ENCODE measurements at places on chromosomes 2 and 18.

DNA sequence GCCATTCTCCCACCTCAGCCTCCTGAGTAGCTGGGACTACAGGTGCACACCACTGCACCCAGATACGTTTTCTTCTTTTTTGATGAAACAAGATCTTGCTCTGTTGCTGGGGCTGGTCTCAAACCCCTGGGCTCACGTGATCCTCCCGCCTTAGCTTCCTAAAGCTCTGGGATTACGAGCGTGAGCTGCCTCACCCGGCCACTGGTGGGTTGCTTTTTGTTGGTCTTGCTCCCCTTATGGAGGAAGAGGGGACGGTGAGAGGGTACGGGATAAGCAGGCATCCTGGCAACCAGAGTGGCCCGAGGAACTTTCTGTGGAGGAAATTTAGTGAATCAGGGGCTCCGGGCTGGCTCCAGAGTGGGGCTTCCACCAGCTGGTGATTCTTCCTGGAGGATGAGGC is 222.3 kb downstream of the HDAC4 start:
- no peak for DNase-seq

- DNase-seq, result peak; percentile 53
These were observed 302 bp downstream of the TXNL4A start for GRCh38 chr18:79988071-79988450.

DNA sequence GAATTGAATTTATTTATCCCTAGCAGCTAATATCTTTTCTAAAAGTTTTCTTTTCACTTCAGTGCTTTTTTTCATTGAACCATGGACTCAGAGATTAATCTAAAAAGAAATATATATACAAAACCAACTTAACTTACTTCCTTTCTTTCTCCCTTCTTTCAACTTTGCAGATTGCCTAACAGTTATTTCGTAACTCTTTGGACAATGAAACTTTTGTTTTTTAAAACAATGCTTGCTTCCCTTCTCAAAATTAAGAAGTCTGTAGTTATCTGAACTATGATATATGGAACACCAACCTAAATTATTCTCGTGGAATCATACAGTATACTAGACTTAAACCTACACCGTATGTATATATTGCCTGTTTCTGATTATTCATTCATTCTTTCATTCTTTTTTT is 62.9 kb downstream of the MIB1 start:
- DNase-seq, result no peak

DNA sequence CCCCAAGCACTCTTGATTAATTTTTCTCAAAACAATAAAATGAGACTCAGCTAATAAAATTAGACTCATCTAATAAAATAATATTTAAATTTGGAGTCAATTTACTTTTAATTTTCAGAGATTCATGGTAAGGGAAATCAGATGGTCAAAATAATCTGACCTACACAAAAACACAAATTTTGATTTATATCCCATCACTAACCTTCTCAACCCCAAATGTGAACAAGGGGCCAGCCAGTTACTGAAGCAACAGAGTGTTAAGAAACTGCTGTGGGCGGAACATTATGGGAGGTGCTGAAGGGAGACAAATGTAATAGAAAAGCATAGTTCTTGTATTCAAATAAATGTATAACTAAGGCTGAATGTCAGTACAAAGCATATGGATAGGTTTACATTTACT is 28.5 kb upstream of the PPP3R1 start:
- no peak for DNase-seq

DNA sequence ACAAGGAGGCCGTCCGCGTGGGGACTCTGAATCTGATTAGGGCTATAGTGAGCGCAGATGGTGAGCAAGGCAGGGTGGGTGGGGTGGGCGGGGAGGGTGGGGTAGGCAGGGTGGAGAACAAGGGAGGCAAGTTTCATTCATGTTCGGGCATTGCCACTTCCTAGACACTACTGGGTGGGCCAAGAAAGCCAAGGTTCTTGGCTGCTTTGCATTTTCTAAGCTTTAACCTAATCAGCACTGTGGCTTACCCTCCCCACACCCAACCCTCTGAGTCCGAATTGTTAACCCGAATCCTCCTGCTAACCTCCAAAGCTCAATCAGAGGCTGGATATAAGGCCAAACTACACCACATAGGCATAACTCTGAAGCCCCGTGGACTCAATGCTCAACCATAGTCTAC is 18.1 kb downstream of the MROH2A start:
- no peak for DNase-seq

DNA sequence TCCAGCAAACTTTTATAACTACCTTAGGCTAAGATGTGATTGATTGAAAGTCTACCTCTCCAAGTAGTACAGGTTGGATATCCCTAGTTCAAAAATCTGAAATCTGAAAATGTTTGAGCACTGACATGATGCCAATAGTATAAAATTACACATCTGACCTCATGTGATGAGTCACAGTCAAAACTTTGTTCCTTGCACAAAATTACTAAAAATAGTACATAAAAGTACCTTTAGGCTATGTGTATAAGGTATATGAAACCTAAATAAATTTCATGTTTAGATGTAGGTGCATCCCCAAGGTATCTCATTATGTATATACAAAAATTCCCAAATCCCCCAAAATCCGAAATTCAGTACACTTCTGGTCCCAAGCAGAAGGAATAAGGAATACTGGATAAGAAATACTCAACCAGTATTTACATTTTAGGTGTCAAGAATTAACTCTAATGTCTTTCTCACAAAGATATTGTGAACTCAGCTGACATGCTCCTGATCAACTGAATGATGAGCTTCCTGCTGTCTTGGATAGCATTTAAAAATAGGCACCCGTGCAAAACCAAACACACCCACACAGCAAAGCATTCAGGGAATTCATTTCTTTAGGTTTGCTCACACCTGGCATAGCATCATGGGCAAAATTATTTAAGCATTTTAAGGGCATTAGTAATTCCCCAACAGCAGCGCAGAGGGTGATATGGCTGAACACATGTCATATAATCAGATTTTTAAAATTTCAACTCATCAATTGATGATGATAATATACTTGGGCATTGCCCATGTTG is 497.4 kb upstream of the MEIS1 start:
- DNase-seq, result no peak

- no peak for DNase-seq
These were observed 154.3 kb downstream of the PLCL1 start for GRCh38 chr2:197958592-197959150.

GRCh38 chr2:105757433-105757832 is 12.7 kb downstream of the NCK2 start:
- DNase-seq, result no peak

GRCh38 chr2:19111354-19111753 is 247.1 kb downstream of the OSR1 start:
- DNase-seq, result no peak

GRCh38 chr2:147541314-147541713 is 303.5 kb upstream of the ACVR2A start:
- no peak for DNase-seq

GRCh38 chr2:65658881-65659280 is 226.5 kb upstream of the SPRED2 start:
- no peak for DNase-seq

DNA sequence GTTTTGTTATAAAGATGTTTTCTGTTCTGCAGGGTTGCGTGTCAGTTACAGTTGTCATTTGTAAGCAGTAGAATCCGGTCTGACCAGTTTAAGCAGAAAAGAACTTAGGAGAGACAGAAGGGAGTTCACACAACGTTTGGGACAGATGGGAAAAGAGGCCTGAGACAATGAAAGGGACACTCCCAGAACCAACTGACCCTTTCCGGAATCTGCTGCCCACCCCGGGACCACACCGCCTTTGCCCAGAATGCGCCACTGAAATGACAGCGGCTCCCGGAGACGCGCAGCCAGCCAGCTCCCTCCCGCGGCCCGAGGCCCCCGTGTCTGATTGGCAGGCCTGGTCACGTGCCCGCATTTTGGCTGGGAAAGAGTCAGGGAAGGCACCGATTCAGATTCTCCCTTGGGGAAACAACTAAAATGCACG is 244.6 kb downstream of the BCL2 start:
- DNase-seq, result no peak

DNA sequence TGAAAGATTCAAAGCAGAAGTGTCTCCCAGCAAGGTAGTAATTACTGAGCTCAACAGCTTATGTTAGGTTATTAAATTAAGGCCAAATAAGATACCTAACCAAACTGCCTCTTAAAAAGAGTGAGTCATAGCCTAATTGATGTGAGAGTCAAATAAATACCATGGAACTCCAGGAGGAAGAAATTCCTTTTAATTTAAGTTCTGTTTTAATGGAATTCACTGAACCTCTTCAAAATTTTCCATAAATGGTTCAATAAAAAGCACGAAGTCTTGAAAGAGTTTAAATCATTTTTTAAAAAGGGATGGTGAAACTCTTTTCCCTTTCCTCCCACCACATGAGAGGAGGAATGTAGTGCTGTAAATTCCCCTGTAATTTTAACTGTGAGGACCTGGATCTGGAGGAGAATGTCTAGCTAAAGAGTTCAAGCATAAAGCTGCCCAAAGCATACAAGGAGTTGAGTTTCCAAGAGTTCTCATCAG is 180.8 kb upstream of the MMADHC start:
- no peak for DNase-seq

DNA sequence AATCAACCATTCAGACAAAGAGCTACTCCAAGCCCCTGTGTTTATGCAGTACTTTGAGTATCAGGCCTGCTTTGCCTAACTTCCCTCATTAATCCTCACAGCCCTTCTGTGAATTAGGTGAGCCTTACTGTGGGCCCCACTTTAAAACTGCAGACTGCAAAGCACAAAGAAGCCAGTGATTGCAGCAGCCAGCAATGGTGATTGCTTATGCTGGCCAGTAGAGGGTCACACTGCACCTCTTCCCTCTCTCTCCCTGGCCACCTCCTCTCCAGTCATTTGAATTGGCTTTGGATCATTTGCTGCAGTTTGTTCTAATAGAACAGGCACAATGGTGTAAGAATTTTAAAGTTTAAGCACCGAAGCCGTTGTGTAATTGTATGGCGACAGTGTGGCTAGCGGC is 229.9 kb downstream of the AGPS start:
- DNase-seq, result no peak

- no peak for DNase-seq
These were observed 21.6 kb downstream of the ZEB2 start for GRCh38 chr2:144498277-144498676.

- no peak for DNase-seq
These were observed 384.5 kb downstream of the MTX2 start for GRCh38 chr2:176653479-176654443.

DNA sequence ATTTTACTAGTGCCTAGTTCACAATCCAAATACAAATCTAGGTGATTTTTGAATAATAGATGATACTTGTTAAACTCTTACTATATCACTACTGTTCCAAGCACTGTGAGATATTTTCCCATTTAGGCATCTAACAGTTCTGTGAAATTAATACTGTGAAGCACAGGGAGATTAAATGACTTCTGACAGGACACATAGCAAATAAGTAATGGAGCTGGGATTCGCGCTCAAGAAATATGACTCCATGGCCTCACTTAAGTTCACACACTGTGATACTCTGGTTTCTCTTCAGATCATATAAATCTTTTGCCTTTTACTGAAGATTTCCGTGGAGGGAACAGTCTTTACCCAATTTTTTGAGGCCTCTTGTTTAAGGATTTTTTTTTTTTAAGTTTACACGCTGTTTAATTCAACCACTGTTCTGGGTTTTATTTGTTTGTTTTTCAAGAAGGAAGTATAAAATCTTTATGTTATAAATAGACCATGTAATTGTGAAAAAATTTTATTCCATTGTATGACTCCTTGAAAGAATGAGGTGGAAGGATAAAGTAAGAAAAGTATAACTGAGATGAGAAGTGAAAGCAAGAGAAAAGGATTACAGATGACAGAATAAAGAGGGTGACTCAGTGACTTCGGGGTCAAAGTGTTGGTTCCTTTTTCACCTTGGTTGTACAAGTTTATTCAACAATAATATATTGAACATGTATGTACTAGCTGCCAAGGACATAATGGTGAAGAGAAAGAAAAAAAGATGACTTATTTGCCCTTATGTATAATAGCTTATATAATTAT is 30.2 kb downstream of the RBM45 start:
- no peak for DNase-seq

DNA sequence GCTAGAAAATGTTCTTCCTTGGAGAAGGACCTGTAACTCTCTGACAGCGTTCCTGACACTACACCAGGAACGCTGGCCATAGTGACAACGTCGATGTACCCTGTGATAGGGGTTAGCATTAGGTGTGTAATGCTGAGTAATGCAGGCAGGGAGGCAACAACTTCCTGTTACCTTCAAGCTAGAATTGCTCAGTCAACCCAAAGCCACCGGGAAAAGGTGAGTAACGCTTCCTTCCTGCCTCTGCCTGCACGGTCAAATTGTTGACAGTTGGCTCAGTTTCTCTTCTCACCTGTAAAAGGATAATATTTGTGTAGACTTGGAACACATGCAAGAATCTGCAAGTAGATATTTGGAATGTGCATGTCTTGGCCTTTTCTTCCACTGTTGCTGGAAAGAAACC is 12.7 kb downstream of the FAM110C start:
- peak; percentile 35 for DNase-seq

GRCh38 chr2:18792226-18792629 is 202.9 kb upstream of the NT5C1B start:
- no peak for DNase-seq

DNA sequence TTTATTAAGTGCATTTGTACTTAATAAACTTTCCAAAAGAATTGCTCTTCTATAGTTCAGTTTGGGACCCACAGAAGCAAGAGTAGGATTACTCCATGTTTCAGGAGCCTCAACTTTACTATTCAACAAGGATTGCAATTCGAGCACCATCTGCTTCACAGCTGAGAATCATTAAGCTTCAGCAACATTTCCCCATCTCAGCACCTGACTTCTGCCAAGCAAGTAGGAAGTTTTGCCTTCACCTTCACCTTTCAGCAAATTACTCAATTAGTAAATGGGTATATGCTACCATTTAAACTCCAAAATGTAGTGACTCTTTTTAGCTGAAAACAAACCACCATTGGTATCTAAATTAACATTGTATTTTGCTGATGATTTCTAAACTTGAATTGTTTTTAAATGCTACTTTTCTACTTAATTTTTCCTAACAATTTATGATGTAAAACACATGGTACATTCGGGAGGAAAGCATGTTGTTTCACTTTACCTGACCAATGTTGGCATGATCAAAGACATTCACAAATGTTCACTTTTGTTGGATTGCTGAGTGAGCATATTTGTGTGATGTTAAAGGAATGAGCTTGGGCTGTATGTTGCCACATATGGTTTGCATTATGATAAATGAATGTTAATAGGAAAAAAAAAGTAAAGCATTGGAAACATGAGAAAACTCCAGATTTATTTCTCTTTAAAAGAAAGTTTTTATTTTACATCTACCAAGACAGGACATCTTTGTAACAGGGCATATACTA is 159.2 kb downstream of the GULP1 start:
- no peak for DNase-seq

DNA sequence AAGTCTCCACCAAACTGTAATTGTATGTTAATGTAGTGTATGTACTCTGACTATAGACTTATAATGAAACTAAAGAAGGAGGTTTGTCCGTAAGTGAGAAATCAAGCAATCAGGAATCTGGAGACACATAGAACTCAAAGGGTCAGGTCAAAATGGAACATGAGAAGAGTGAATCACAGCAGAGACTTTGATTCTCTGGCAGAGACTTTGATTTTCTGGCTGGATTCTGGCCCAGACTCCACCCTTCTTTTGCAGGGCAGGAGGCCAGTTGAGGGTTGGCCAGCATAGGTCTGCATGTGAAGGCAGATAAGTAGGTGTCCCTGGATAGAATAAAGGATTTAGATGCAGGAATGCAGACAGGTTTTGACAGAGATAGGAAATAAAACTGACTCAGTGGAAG is 11.0 kb upstream of the NCKAP5 start:
- no peak for DNase-seq
